Osteoblast (primary cell): ENCODE measurements at places on chromosomes 11 and 22. TPM values are rescaled to one million over a fixed set of nuclear protein-coding genes. Genes with fewer than 3 reads are reported as not detected.

Gene CASP1
- total RNA-seq = 13.6 and 14.1 TPM in 2 replicates

Gene PEX16
- 27.4 and 28.6 TPM in 2 replicates for total RNA-seq

Gene GAS2L1
- 11.6 and 13.0 TPM in 2 replicates for total RNA-seq

Gene KRTAP5-8
- 0.36 TPM in 1 of 2 replicates, not detected in the other for total RNA-seq

Gene TTC36
- total RNA-seq = 1.1 and 1.2 TPM in 2 replicates

Gene ZNF215
- 4.3 and 5.0 TPM in 2 replicates for total RNA-seq

Gene IL17REL
- total RNA-seq = not detected in 2 replicates

Gene ZDHHC24
- 9.4 and 10.5 TPM in 2 replicates for total RNA-seq

Gene RAB3IL1
- total RNA-seq = 15.9 and 20.3 TPM in 2 replicates
